ENCODE measurements at places on chromosomes 12 and 14.

GRCh38 chr14:106003351-106003750 is 477.0 kb downstream of the TMEM121 start:
- no peak for DNase-seq

DNA sequence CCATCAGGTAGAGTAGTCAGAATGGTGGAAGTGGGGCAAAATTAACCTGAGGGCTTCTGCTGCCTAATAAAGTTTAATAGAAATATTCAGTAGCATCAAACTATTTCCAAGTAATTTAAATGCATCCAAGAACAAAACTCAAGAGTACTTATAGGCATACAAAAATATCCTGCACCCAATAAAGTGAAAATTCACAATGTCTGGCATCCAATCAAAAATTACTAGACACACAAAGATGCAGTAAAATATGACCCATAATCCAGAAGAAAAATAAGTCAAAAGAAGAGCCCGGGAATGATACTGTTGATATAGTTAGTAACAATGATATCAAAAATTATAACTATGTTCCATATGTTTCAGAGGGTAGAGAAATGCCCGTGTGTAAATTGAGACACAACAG is 95.3 kb downstream of the TMEM117 start:
- DNase-seq = no peak

DNA sequence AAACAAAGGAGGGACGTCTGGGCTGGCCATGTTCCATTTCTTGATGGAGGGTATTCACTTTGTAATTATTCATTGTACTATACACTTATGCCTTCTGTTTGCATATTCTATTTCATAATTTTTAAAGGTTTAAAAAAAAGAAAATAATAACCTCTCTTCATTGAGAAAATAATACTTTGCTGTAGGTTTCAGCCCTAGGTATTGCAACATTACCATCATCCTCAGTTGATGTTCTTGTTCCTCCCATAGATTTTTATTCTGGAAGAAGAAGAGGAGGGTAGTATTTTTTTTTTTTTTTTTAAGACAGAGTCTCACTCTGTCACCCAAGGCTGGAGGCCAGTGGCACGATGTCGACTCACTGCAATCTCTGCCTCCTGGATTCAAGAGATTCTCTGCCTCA is 54.7 kb downstream of the PHLDA1 start:
- DNase-seq = no peak

DNA sequence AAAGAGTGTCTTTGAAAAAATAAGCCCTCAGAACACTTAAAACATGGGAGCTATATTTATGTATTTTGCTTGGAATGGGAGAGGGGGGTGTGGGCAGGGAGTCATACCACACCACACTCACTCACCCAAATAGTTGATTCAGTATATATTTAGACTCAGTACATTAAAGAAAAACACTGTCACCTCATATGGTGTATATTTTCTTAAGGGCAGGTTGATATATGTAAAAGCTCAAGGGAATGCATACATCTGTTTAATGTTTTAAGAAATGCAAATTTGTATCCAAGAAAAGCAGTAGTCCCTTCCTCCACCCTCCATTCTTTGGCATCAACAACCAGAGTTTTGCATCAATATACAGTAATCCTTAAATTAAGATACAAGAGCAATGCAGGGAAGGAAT is 1.4 kb downstream of the NFYB start:
- peak; percentile 19 for DNase-seq

DNA sequence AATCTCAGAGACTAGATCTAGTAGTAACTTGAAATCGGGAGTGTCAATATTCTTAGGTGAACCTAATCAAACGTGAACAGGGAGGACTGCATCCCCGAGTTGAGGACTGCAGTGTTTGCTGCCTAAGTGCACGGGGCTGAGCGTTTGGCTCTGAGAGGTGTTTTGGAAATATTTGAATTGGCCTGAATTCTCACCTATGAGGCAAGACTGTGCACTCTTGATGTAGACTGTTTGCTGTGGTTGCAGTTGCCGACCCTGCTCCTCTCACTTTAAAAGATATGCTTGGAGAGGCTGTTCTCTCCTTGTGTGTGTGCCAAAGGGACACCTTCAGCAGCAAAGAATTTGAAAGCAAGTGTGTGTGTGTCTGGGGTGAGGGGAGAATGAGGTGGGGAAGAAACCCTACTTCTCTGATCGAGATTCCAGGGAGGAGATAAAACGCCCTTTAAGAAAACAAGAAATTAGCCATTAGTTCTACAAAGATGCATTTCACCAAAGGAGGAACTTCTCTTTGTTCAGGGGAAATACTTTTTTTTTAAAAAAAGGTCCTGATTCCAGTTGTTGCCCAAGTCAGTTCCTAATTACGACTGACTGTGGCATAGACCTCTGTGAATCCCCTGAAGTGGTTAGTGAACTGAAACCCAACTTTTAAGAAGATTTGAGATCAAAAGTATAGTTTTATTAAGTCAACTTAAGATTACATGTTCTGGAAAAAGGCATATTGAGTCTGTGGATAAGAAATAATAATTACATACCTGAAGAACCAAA is 106.6 kb downstream of the DYRK2 start:
- DNase-seq = no peak

- DNase-seq = no peak
Measured at GRCh38 chr12:43370263-43370662, 181.7 kb downstream of the ADAMTS20 start.

DNA sequence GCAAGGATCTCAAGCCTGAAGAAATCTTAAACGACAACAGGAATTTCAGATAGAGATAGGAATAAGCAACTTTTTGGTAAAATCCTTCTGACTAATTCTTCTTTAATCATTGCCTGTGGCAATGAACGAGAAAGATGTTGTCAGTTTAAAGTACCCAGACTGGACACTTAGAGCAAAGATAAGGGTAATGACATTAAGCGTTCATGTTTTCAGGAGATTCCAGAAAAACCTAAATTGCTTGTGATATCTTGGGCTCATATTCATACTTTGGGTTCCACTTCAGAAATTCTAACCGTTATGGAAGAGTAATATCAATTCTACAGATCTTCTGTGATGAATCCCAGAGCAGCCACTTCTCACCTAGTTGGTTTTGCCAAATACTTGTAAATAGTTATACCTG is 73.7 kb upstream of the RHOJ start:
- no peak for DNase-seq

DNA sequence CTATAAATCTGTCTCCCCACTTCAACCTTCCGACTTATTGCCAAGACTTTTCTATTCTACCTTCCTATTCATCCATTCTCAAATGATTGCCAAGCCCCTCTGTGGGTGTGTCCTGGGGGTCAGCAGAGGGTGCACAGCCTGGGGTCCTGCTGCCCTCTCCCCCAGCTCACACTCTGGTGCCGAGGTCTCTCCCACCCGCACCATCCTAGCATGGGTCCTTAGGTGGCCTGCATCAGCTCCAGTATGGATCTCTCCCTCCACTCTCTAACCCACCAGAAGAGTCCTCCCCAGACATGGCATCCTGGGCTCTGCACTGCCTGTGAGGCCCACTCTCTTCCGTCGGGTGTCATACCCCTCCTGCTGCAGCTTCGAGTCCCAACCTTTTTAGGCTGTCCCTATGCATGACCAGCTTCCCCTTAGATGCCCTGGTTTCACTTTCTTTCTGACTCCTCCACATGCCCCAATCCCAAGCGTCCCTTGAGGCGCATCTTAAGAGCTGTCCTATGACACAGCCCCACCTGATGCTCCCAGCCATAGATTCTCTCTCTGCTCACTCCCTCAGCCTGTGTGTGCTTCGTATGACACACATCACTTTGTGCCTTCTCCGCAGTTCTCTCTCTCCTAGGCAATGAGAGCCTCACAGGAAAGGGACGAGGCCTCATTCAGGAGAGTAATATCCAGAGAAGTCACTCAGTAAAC is 43.9 kb downstream of the GIT2 start:
- DNase-seq = no peak

GRCh38 chr14:72947366-72948160 is 21.3 kb downstream of the DCAF4 start:
- no peak for DNase-seq

GRCh38 chr12:65529771-65530435 is 251.4 kb downstream of the MSRB3 start:
- DNase-seq = no peak

DNA sequence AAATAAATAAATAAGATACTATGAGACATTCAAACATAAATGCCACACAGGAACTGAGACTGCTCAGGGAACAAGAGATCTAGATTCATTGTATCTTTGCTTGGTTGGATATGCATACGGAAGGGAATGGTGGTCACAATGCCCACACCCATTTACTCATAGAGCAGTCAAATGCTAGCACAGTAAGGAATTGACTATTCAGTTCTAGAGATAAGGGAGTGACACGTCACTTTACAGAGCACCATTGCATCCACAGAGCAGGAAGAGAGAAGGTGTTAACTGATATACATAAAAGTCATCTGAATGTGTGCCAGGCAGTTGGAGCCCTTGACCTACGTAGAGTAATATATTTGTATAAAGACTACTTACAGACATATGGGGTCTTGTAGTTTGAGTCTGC is 530.0 kb upstream of the NOVA1 start:
- DNase-seq = no peak

DNA sequence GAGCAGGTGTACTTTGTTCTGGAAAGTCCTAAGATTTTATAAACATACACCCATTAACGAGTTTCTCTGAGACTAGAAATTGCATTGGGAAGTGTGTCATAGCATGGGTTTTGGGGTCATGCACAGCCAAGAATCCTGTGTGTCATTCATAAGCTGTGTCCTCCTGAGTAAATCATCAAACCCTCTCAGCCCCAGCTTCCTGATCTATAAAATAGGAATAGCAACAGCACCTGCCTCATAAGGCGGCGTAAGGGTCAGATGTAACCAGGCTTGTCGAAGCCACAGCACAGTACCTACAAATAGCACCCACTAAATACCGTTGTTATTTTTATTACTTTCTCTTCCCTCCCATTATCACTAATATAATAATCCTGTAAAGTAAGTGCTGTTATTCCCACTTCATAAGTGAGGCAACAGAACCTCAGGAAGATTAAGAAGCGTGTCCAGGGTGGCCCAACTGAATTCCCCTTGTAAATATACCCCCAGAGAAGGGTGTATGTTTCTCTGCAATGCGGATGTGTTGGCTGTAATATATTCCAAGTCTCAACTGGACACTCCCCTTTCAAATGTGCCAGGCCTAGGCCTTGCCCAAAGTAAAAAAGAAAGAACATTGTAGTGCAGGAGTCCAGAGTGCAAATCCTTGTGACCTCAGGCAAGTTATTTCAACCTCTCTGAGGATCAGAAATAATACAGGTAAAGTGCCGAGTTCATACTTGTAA is 188.3 kb upstream of the BCL2L14 start:
- no peak for DNase-seq

DNA sequence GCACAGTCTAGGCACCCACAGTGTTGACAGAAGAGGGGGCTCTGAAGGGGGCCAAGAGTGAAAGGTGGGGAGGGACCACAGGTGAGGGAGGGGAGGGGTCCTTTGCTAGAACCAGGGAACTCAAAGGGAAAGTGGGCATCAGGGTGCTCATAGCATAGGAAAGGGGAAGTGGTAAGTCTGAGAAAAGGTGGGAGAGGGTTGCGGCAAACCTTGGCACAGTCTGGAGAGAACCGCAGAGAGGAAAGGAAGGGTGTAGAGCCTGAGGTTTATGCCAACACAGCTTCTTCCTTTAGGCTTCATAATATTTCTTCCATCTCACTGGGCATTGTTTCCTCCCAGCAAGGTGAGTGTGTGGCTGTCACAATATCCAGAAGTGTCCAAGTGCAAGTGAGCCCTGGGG is 11.5 kb upstream of the PLEK2 start:
- peak; percentile 60 for DNase-seq

DNA sequence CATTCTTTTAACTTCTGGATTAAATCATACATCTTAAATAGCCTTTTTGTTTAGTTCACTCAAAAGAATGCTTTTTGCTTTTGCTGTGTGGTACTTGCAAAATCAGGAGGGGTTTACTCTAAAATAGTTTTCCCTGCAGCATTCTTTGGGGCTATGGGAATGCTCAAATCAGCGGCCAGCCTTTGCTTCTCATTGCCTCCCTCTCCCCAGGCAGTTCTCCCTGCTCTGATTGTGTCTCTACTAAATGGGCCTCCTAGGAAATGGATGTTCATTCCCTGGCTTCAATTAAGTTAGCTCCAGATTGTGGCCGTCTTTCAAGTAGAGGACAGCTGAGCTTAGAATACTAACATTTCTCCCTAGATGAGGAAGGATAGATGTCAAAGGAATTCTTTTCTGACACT is 4.4 kb downstream of the TULP3 start:
- DNase-seq = no peak

DNA sequence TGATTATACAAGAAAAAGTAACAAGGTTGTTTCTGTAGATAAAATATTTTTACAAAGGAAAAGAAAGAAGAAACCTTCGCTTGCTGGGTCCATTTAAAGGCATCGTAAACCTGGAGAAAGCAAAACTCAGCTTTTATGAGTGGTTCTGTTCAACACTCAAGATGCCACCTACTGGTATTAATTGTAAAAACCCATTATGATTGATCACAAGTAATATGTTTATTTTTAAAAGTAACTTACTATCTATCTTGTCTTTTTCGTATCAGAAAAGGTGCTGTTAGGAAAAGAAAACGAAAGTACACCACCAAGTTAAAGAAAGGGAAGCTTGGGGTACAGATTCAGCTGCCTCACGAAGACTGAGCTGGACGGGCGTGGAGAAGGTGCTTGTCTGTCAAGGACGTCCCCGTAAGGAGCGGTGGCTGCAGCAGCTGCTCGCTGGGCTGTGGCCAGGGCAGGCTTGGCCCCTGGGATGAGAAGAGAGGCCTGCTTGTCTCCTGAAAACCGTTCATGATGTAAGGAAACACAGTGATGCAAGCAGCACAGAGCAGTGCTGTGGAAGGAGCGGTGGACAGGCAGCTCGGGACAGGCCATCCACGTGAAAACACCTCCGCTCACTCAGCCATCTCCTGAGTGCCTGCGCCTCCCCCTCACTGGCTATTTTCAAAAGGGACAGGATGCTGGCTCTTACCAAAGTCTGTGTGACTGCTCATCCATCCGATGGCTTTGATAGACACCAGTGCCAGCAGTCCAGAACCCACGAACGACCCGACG is 25.0 kb downstream of the SLC15A4 start:
- no peak for DNase-seq

DNA sequence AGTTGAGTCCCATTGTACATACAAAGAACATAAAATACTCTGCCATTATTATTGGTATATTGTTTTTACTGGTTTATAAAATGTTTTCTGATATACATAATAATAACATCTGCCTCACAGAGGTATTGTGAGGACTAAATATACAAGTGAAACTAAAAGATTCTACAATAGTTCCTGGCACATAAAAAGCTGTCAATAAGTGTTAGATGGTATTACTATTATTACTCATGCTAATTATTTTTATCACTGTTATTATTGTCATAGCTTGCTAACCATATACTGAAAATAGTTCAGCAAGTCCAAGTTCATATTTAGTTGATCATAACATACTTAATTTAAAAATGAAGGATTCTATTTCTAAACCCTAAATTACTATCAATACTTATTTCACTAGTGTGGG is 34.4 kb downstream of the BTG1 start:
- no peak for DNase-seq

DNA sequence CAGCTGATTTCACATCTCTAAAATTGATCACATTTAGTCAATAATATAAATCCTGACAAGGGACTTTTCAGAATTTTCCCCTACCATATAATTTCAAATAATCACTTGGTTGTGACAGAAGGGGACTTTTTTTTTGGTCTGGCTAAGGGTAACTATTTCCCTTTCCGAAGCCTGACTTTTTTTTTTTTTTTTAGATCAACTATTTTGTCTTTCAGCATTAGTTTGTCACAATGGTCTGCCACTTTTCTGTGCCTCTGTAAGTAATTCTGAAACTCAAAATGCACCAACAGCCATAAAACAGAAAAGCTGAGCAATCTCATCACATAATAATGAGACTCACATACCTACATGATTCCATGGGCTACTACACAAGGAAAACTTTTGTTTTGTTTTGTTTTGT is 266.4 kb downstream of the SSPN start:
- no peak for DNase-seq

All from hematopoietic multipotent progenitor cell treated with erythropoietin and hydrocortisone succinate and interleukin-3 and kit ligand, for 6 days (in vitro differentiated cells).